ENCODE measurements at places on chromosomes 16 and 17. TPM values are rescaled to one million over a fixed set of nuclear protein-coding genes. Genes with fewer than 3 reads are reported as not detected.

TMEM186 gene
- total RNA-seq: 4.5 TPM

- no peak for DNase-seq
Measured at GRCh38 chr17:60888812-60889709, 211.4 kb downstream of the BCAS3 start.

CCL11 gene
- total RNA-seq: not detected

DNA sequence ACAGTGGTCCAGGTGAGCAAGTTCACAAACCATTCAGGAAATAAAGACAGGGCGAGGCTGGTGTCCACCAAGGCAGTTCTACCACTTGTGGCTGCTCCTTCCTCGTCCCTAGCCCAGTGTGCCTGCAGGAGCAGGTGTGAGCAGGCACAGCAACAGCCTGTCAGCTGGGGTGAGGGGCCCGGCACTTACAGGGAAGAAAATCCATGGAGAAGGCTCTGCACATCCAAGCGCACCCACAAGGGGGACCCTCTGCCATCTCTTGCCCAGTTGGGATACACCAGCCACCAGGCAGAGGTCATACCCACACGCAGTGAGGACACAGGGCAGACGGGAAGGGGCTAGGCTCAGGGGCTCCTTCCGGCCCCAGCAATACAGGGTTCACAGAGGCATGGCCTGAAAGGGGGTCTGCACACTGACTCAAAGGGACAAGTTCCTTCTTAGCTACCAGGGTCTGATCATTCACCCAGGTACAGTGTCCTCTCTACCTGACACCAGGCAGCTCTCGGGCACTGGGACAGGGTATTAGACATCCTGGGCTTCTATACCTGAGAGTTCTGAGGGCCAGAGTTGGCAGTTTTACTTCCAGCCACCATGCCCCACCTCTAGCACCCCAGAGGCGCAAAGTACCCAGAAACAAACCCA is 27.0 kb downstream of the CDIP1 start:
- peak; percentile 30 for DNase-seq

- no peak for DNase-seq
Measured at GRCh38 chr17:36926701-36927100, 10.6 kb upstream of the LHX1 start.
